Stimulated activated naive CD8-positive, alpha-beta T cell treated with anti-CD3 and anti-CD28 coated beads, Interleukin-15, amount 100 ng/mL, for 72 hours (primary cell): ENCODE measurements at places on chromosomes 12 and 14.

GRCh38 chr12:13046964-13047363, 2.8 kb downstream of the FAM234B start:
- DNase-seq, result no peak

DNA sequence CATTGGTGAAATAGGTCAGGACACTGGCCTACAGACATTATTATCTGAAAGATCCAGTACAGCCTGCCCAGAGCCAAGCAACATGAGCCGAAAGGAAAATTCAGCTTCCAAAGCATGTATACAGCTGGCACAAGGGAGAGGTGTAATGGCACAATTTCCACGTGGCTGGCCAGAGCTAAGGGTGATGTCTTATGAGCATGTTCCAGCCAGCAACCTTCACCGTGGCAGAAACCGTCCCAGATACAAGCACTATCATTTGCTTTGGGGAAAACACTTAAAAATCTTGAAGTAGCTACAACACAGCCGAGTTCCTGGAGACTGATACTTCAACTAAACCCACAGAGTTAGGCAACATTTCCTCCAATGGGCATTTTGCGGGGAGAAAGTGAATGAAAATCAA, 44.5 kb downstream of the CORO1C start:
- no peak for DNase-seq

- DNase-seq, result no peak
These were observed 4.5 kb downstream of the SUOX start for GRCh38 chr12:56001487-56002100.

DNA sequence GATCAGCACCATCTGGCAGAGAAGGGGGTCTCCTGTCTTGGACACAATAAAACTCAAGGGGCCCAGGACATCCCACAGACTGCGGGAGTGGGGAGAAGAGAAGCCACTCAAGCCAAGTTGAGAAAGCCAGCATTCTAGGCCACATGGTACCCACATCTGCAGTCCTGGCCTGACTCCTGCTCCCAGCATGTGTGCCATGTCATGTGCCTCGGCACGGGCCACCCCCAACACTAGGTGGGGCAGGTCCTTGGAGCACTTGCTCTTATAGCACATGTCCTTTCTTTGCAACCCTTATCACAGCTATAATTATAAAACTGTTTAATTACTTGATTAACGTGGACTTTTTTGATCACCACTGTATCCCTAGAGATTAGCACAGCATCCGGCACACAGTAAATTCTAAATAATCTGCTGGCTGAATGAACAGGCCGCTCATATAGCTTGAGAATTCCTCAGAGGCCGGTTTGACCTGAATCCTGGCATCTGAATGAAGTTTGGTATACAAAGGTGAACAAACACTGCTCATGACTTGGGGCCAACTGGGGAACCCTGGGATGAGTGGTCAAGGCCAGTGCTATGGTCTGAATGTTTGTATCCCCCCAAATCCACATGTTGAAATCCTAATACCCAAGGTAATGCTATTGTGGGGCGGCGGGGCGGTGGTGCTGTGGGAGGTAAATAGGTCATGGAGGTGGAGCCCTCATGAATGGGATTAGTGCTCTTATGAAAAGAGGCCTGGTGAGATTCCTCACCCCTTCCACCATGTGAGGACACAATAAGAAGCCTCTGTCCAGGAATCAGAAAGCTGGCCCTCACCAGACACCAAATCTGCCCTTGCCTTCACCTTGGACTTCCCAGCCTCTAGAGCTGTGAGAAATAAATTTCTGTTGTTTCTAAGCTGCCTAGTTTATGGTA, 6.6 kb downstream of the NCKAP5L start:
- no peak for DNase-seq

- no peak for DNase-seq
These were observed 29.1 kb upstream of the KCNK10 start for GRCh38 chr14:88351966-88352691.

DNA sequence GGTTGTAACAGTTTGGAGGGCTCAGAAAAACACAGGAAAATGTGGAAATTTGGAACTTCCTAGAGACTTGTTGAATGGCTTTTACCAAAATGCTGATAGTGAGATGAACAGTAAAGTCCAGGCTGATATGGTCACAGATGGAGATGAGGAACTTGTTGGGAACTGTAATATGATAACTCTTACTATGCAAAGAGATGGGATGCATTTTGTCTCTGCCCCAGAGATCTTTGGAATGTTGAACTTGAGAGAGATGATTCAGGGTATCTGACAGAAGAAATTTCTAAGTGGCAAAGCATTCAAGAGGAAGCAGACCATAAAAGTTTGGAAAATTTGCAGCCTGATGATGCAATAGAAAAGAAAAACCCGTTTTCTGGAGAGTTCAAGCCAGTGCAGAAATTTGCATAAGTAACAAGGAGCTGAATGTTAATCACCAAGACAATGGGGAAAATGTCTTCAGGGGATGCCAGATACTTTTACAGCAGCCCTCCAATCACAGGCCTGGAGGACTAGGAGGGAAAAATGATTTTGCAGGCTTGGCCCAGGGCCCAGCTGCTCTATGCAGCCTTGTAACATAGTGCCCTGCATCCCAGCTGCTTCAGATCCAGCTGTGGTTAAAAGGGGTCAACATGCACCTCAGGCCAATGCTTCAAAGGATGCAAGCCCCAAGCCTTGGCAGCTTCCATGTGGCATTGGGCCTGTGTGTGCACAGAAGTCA, 572.7 kb upstream of the ATP2B1 start:
- no peak for DNase-seq

- no peak for DNase-seq
These were observed 866 bp upstream of the PITPNM2 start for GRCh38 chr12:123151457-123152454.

- no peak for DNase-seq
These were observed 69.3 kb upstream of the IGF1 start for GRCh38 chr12:102549691-102550090.

DNA sequence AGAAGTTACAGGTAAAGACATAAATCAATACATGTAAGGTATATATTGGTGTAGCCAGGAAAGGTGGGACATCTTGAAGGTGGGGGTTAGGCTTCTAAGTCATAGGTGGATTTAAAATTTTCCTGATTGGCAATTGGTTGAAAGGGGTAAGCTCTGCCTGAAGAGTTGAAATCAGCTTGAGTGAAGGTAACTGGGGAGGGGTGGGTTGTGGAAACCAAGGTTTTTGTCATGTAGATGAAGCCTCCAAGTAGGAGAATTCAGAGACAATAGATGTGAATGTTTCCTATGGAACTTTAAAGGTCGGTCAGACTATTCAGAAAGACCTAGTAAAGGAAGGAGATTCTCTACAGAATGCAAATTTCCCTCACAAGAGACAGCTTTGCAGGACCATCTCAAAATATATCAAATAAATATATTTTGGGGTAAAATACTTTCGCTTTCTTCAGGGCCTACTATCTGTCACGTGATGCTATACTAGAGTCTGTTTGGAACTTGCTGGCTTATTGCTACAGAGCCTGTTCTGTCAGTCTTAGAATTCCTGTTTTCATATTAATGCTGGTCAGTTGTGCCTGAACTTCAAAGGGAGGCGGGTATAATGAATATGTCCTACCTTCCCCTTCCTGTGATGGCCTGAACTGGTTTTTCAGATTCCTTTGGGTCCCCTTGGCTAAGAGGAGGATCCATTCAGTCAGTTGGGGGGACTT, 20.6 kb upstream of the SPATA7 start:
- DNase-seq, result no peak

DNA sequence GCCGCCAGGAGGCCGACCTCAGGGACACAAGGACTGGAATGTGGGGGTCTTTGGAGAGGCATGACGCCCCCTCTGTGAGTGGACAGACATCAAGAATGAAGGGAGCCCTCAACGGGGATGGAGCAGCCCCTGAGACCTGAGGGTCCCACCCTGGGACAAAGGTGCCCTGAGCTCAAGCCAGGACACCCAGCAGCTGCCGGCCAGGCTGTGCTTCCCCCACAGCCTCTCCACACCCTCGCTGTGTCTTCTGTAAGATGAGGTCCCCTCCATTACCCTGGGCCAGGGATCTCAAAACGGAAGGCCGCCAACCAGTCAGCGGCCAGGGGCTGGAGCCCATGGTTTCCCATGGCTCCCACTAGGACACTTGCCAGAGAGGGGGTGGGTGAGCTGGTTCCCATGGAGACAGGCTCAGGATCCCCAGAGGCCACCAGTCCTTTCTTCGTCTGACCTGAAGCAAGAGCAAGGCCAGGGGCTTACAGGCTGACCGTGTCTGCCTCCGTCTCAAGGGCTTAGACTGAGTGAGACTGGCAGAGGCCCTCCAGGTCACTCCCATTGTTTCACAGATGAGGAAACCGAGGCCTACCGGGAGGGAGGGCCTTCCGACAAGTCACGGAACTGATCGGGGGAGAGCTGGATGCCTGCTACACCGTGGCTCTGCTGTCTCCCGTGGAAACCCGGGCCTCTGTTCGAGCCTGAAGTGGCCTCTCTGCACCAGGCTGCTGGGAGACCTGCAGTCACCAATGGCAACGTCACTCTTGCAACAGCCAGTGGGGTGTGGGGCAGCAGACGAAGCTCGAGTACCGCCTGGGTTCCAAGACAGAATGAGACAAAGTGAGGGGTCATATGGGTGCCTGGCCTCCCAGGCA, 91.7 kb upstream of the DIO3 start:
- no peak for DNase-seq

GRCh38 chr14:23936084-23936829, 17.3 kb upstream of the DHRS4 start:
- no peak for DNase-seq

DNA sequence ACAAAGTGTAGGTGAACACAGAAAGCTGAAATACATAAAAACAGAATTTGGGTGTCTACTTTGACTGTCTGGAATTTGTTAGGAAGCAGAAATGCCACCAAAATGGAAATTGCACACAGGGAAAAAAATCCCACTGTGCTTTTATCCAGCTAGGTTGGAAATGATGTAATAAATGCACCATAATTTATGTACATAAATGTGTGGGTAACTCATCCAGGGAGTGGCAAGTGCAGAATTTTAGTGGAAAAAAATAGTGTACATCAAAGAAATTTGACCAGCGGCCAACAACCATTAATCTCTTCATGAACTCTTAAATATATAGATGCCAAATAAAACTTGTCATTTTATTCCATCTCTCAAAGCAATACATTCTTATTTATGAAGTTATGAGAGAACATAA, 105.6 kb downstream of the LLPH start:
- DNase-seq, result no peak

GRCh38 chr14:65312859-65313258, 99.7 kb upstream of the FUT8 start:
- DNase-seq, result no peak

GRCh38 chr12:108021141-108021540, 107.9 kb upstream of the WSCD2 start:
- no peak for DNase-seq

DNA sequence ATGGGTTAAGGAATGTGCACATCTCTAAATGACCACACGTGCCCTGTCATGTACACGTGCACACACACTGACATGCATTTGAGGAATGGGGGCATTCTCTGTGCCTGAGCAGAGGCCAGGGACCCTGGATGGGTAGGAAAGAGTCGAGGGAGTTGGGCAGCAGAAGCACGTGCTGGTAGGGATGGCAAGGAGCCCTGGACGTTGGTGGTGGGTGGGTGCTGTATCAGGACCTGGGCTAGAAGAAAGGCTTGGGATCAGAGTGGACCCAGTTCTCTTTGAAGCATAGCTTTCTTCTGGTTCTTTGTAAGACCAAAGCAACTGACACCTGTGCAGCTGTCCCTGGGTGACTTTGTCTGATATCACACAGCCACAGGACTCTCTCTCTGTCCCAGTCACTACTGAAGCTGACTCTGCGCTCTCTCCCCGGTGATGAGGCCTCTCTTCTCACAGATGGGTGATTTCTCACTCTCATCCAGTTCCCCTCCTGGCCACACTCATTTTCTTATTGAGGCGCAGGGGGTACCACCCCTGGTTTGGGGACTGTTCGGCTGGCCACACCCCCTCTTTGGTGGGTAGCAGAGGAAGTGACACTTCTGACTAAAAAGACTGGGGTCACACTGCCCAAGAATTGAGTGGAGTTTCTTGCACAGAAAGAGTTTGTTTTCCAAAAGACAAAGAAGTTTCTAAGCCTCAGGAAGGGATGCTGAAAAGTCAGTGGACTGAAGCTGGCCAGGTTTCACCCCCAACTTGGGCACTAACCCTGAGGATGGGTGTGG, 171.7 kb upstream of the RTL1 start:
- DNase-seq, result no peak

GRCh38 chr14:41586237-41586636, 20.4 kb upstream of the LRFN5 start:
- DNase-seq, result no peak

- no peak for DNase-seq
These were observed 26.4 kb downstream of the RIMBP2 start for GRCh38 chr12:130689408-130690405.

DNA sequence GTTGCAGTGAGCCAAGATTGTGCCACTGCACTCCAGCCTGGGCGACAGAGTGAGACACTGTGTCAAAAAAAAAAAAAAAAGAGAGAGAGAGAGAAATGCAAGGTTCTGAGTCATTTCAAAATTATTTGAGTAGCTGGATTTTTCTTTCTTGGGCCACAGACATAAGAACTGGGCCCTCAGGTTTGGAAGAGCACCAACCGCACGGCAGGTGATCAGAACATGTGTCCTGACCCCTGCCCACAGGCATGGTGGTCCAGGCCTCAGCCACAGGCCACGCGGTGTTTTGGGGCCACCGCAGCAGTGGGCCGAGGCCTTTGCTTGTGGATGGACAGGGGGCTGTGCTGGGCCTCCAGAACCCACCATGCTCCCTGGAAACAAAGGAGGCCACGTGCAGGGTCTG, 126.7 kb downstream of the CALM1 start:
- no peak for DNase-seq

GRCh38 chr14:48247977-48248376, 572.6 kb upstream of the MDGA2 start:
- DNase-seq, result no peak

DNA sequence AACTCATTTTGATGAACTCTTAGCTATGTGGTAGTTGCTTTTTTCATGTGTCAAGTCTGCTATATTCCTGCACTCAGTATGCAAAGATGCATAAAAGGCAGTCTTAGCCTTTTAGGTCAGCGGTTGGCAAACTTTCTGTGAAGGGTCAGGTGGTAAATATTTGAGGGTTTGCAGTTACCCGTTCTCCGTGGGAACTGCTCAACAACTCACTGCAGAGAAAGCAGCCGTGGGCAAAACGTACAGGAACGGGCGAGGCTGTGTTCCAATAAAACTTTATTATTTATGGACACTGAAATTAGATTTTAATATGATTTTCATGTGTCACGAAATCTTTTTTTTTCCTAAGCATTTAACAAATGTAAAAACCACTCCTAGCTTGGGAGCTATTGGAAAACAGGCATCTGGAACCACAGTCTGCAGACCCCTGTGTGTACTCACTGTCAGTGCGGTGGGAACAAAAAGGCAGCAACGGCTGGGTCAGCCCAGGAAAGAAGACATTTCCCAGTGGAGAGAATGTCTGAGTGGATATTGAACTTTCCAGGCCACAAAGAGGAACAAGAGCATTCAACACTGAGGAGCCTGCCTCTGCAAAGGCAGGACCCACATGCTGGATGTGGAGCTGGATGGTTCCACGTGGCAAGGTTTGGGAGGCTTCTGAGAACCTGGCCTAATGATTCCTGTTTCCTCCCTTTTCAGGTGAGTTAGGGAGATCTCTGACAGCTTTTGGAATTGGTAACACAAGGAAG, 3.5 kb upstream of the ACACB start:
- no peak for DNase-seq

- DNase-seq, result peak; percentile 36
These were observed 70.2 kb downstream of the ETV6 start for GRCh38 chr12:11719678-11720099.
